Spinal cord (tissue), 10 donors: ENCODE measurements at places on chromosomes 3 and 15. TPM values are rescaled to one million over a fixed set of nuclear protein-coding genes. Genes with fewer than 3 reads are reported as not detected.

The DAZL gene
- total RNA-seq: not detected

GRCh38 chr3:169082076-169082475 lies 581.4 kb downstream of the MECOM start:
- no peak for DNase-seq

DNA sequence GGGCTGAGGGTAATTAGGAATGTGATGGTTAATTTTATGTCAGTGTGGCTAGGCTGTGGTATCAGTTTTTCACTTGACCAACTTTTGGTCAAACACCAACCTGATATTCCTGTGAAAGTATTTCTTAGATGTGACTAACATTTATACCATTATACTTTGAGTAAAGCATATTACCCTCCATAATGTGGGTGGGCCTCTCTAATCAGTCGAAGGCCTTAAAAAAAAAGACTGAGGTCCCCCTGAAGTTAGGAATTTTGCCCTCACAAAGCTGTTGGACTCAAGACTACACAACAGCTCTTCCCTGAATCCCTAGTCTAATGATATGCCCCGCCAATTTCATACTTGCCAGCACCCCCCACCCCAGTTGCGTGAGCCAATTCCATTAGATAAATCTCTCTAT lies 12.5 kb downstream of the SLMAP start:
- no peak for DNase-seq

DNA sequence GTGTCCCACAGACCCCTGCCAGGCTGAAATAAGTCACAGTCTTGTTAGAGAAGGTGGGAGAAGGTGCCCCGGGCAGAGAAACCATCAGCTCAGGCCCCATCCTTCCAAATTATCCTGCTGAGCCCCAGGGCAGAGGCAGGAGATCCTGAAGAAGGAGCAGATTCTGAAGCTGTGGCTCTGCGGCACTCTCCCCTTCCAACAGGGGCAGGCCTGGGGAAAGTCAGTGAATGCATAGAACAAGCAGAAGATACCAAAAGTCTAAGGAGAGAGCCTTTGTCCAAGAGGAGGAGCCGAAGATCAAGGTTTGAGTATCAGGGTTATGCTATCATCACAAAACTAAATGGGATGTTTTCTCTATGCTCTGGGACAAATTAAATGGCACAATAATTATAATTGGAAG lies 249.3 kb downstream of the XXYLT1 start:
- DNase-seq: no peak

The ZBTB47 gene
- 47.4 TPM for total RNA-seq

- DNase-seq: no peak
Measured at GRCh38 chr3:31590650-31591049, 57.9 kb downstream of the STT3B start.

GRCh38 chr3:18071833-18072232 lies 329.4 kb upstream of the TBC1D5 start:
- no peak for DNase-seq

DNA sequence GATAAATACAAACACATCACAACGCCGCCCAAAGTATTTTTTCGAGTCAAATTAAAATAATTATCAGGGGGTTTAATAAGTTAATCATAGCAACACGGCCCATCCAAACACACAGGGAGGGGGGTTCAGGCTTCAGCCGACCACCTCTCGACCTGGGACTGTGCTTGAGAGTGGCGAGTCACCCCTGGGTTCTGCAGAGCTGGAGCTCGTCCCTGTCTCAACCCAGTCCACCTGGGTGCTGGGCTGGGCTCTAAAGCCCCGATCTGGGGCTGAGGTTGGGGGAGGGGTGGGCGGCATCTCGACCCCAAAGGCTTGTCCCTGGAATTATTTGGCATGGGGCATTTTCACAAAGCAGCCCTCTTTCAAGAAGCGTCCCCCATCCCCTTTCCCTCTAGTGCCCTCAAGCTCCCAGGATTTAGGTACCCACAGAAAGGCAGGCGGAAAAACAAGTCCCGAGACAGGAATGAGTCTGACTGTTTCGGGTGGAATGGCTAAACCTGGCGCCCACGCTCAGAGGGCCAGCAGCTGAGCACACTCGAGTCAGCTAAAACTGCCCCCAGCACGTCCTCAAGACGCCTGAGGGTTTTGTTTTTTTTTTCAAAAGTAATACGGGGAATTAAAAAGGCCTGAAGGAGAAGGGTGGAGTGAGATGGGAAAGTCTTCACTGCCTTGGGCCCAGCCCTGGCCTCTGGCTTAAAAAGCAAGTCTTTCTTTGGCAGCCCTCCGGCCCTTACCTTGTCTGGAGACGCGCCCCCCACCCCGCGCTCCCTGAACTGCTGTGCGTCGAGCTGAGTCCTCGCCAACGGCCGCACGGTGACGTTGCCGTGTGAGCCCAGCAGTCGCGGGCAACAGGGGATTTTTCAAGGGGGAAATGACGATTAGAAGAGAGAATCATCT lies 32.5 kb downstream of the NR2F2 start:
- peak; percentile 28 for DNase-seq

The FSD2 gene
- not detected for total RNA-seq

DNA sequence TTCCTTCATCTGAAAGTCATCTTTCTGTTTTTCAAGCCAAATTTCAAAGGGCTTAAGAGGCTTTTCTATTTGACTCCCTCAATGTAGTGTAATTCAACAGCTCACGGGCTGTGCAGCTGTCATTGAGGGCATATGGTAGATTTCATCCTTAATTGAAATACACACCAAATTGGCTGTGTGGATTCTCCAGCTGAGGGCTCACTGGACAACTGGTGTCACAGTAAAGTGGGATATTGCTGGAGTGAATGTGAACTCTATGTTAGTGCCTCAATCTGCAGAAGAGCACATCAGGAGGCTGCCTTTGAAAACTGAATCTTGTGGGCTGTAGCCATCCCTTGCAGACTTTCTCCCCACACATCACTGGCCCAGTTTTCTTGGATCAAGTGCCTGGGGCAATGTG lies 120.1 kb downstream of the GALK2 start:
- DNase-seq: no peak

- no peak for DNase-seq
Measured at GRCh38 chr3:61928039-61928438, 366.7 kb downstream of the PTPRG start.

The STAB1 gene
- total RNA-seq: 79.7 TPM

DNA sequence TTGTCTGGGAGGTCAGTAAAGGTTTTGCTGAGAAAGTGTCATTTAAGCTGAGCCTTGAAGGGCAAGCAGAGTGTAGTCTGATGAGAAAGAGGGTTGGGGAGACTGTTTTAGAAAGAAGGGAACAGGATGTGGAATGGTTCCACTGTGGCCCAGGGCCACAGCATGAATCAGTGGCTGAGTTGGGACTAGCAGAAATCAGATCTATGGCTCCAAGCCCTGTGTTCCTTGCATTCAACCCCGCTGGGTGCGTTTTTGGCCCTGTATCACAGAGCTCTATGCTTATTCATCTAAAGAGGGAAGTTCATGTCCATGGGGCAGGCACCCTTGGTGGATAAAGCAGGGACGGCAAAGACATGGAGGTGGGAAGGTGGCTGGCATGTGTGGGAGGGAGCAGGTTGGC lies 151.3 kb downstream of the CACNA1D start:
- no peak for DNase-seq

DNA sequence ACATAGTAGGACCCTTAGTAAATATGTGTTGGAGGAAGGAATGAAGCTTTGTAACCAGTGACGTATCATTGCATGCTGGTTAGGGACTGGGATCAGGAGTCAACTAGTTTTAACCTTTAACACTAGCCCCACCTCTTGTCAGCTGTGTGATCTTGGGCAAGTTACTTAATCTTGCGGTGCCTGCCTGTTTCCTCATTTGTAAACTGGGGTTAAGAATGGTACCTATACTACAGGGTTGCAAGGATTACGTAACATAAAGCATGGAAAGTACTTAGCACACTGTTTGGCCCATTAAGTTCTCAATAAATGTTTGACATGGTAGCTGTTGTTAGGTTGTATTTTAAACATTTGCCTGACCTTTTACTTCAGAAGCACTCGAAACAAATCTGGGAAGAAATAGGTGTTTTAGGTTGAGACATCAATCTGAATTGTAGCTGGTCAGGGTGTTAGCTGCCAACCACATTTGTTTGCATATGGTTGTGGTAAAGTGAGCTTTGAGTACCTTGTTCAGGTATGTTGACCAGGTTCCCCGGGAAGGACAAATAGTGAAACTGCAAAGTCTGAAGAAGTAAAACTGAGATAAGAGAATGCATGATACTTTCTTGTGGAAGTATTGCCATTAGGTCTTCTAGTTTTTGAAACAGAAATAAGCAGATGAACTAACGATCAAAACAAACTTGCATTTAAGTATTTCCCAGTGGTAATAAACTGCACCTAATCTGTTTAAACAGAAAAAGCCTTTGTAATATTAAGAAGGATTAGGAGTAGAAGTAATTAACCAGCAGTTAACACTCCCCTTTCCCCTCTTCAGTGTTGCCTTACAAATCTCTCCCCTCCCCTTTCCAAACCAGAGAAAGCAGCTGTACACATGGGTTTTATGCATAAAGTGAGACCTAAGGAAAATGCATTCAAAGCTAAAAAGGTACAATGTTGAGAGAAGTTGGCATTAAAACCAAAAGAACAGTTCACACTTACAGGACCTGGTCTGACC lies 25.8 kb upstream of the SCAANT1 start:
- no peak for DNase-seq

- DNase-seq: no peak
Measured at GRCh38 chr15:101625980-101626379, 26.2 kb downstream of the TM2D3 start.

The EPHB3 gene
- 11.7 TPM for total RNA-seq

GRCh38 chr15:91867581-91868026 lies 14.1 kb downstream of the SLCO3A1 start:
- no peak for DNase-seq

- DNase-seq: no peak
Measured at GRCh38 chr3:78022232-78022631, 982.3 kb downstream of the ROBO2 start.

The CYP1A2 gene
- not detected for total RNA-seq

The CSPG4 gene
- 18.1 TPM for total RNA-seq

DNA sequence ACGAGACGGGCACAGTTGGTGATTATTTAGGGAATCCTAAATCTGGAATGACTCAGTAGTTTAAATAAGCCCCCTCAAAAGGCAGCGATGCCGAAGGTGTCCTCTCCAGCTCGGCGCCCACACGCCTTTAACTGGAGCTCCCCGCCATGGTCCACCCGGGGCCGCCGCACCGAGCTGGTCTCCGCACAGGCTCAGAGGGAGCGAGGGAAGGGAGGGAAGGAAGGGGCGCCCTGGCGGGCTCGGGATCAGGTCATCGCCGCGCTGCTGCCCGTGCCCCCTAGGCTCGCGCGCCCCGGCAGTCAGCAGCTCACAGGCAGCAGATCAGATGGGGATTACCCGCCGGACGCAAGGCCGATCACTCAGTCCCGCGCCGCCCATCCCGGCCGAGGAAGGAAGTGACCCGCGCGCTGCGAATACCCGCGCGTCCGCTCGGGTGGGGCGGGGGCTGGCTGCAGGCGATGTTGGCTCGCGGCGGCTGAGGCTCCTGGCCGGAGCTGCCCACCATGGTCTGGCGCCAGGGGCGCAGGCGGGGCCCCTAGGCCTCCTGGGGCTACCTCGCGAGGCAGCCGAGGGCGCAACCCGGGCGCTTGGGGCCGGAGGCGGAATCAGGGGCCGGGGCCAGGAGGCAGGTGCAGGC lies 318.0 kb downstream of the FGF12 start:
- peak; percentile 74 for DNase-seq

DNA sequence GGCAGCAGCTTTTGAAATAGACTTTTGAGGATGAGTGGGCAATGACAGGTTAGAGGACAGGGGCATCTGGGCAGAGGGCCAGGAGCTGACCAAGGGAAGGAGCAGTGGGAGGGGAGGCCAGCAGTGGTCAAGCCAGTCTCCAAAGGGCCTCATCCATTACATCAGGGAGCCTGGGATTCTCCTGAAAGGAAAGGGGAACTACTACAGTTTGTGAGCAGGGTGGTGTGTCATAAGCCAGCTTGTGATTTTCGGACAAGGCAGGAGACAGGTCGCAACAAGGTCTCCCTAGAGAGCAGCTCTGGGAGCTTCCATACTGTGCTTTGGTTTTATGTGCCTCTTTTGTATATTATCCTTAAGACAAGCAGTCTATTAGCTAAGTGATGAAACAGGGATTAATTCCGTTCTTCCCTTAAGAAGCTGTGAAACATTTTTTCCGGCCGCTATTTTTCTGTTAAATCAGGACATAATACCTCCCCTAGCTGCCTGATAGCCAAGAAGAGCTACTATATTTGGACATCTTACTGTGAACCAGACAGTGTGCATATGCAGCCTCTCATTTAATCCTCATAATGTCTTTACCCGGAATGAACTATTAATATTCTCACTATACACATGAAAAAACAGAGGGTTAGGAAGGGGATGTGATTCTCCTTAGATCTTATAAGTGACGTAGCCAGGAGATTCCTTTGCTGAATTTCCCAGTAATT lies 46.4 kb downstream of the C2CD4B start:
- no peak for DNase-seq

DNA sequence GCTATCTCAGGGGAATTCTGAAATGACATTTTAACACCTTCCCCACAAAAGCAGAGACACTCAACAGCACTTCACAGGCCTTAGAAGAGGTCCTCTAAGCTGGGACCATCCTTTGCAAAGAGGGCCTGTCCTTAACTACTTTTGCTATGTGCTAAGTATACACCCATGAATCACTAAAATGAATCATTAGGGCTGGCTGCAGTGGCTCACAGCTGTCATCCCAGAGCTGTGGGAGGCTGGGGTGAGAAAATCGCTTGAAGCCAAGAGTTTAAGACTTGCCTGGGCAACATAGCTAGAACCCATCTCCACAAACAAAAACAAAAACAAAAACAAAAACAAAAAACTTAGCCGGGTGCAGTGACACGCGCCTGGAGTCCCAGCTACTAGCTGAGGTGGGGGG lies 53.9 kb upstream of the MELTF start:
- no peak for DNase-seq

The ALDH1L1 gene
- total RNA-seq: 19.9 TPM

GRCh38 chr3:180332608-180333007 lies 269.4 kb upstream of the TTC14 start:
- no peak for DNase-seq

The LOXL1 gene
- 48.2 TPM for total RNA-seq

GRCh38 chr3:122331886-122332285 lies 6.8 kb downstream of the CSTA start:
- DNase-seq: no peak

The RGMA gene
- 20.7 TPM for total RNA-seq

DNA sequence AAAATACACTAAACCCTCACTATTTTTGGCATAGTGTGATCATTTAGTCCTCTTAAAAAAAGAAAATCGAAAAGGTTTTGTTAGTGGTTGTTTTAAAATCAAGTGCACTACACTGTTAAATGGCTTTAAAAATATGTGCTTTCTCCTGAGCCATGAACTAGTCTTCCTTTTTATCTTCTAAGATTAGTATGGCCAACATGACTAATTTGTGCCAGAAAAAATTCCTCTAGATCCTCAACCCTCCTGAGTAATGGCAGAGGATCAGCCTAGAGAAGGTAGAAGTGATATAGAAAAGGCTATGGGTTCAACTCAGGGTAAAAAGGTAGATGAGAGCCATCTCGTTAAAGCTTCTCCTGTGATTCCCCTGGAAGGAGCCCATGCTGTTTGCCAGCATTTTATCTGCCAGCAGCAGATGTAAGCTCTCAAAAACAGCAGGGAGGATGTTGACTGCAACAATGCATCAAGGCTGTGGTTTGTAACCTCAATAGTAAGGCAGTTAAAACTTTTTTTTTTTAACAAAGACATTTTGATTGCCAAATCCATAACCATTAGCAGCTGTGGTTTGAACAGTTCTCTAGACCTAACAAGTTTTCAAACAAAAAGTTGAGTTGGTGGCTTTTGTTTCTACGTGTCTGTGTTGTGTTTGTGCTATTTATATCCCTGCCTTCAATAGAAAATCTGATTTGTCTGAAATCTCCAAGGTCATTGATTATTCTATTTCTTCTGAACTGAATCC lies 30.2 kb upstream of the ZNF609 start:
- peak; percentile 75 for DNase-seq

The KLHL40 gene
- total RNA-seq: not detected

GRCh38 chr3:158820521-158820920 lies 18.7 kb downstream of the MFSD1 start:
- DNase-seq: no peak
